Left lobe of liver (tissue), 2 donors: ENCODE measurements at places on chromosomes 6 and 20. TPM values are rescaled to one million over a fixed set of nuclear protein-coding genes. Genes with fewer than 3 reads are reported as not detected.
A peak's percentile ranks its signal among the peaks of the same experiment; 100 is the strongest.

TMEM170B gene
- total RNA-seq: 4.3 TPM

SCGN gene
- total RNA-seq: 2.2 TPM

GPR6 gene
- not detected for total RNA-seq

AIF1 gene
- total RNA-seq: 7.2 TPM

CDSN gene
- not detected for total RNA-seq

DDR1 gene
- 5.1 TPM for total RNA-seq

DNA sequence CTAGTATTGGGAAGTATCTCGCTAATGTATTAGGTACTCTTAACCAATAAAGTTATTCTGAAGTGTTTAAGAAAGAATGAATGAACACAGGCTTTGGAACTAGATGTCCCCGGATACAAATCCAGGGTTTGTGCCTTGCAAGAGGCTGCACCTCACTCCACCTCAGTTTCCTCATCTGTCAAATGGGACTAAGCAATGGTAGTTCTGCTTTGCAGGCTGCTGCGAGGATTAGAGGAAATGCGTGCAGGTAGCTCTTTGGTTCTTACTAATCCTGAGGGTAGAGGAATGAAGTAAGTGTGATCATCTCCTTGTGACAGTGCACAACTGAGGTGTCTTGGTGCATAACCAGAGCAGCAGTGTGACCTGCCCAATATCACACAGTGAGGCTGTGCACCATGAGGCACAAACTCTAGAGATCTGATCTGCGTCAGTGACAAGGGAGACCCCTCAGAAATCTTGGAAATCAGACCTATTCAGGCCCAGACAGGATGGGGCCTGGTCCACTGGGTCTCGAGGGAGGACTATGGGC lies 26.7 kb downstream of the ADA start:
- no peak for DNase-seq

DNA sequence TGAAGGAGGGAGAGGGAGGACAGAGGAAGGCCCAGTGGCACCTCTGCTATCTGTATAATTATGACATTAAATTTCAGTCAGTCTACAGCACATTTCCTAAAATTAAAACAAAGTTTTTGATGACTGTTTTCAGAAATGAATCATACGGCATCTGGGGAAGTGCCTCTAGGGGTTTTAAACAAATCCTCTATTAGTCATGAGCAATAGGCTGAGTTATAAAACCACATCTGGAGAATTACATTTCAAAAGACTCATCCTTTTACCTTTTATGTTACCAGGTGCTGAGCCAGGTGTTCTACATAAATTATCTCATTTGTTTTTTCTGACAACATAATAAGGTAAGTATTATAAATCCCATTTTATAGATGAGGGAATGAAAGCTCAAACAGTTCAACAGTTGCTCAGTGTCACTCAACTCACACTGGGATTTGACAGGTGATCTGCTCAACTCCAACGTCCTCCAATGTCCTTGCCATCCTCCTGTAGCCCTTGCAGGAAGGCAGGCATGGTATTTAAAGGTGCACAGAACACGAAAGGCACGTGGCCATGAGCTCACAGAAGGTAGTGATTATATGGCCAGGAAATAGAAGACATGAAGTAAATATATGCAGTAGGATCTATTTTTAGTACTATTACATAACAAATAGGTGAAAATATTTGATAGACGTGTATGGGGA lies 184.2 kb upstream of the MAN1A1 start:
- DNase-seq: no peak

- no peak for DNase-seq
Observed at GRCh38 chr6:138818496-138819194, 22.8 kb downstream of the ECT2L start.

- no peak for DNase-seq
Observed at GRCh38 chr20:61584851-61585250, 332.8 kb downstream of the CDH4 start.

GRCh38 chr20:9617940-9618339 lies 103.5 kb downstream of the LAMP5 start:
- no peak for DNase-seq

DNA sequence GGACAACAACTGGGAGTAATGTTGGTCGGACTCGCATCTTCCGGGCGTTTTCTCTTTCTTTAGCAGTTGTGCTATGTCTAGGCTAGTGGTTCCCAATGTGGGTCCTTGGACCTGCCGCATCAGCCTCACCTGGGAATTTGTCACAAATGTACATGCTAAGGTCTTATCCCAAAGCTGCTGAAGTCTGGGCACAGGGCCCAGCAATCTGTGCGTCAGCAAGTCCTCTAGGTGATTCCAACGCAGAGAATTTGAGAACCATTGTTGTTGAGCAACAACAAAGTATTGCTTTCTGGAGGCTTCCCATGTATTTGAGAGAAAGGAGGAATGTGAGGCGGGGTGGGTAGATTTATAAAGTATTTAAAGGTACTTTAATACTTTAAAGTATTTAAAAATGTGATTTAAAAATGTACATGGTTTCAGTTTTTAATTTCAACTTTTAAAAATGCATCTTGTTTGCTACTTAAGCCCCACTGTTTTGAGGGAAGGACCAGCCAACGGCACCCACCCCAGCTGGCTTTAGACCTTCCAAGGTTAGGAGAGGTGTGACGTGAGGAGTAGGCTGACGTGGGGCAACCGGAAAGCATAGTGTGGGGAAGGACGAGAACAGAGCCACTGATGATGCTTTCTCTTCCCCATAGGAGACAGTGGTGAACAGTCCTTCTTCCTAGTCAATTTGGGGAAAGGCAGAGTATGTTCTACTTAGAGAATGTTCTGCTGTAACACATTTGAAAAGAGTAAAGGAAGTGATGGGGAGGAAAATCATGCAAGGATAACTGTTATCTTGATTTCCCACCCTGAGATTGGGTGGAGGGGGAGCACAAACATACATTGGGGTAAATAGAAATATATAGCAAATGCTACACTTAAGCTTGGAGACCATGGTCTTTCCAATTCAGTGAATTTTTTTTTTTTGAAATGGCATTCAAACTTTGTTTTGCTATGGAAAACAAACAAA lies 4.3 kb downstream of the UST start:
- DNase-seq: no peak

DNA sequence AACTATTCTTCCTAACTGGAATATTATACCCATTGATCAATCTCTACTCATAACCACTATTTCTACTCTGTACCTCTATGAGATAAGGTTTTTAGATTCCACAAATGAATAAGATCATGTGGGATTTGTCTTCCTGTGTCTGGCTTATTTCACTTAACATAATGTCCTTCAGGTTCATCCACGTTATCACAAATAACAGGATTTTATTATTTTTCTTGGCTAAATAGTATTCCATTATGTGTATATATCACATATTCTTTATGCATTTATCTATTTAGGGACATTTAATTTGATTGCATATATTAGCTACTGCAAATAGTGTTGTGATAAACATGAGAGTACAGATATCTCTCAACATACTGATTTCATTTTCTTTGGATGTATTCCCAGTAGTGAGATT lies 823.0 kb upstream of the ADGRB3 start:
- no peak for DNase-seq

DNA sequence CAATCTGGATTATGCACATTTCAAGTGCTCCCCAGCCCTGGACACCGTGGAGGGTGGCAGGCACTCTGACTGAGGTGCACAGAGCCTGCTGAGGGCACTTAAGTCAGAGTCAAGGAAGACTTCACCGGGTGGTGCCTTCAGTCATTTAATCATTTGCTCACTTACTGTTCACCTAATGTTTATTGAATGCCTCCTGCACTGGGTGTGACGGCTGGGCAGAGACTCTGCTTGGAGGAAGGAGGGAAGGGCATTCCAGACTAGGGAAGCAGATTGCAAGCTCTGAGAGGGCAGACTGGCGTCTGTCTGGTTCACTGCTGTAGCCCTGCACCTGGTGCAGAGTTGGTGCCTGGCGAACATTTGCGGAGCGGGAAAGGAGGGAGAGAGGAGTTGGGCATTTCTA lies 54.2 kb upstream of the FAM83D start:
- DNase-seq: no peak

DNA sequence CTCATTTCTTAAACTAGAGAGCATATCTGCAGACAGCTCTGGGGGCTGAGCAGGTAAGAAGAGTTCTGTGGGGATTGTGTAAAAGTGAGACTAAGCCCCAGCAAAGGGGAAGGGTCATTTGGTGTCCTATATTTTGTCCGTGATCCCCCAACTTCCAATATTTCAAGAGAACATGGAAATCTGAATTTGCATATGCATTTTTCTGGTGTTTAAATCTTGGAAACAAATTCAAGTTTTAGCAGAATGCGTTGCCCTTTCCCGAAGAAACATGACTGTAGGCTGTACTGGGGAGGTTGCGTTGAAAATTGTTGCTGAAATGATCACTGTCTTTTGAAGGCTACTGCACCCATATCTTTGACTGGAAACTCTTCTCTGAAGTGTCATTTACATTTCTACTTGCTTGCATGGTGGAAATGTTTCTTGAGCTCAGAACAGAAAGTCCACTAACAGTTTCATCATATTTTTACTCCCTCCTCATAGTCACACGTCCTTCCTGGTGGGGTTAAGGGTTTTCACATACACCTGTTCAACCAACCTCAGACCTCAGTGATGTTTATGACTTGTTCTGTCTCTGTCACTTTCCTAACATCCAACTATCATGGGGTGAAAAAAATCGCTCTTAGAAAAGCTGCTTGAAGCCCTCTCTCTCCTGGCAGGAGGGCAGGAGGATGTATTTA lies 140.3 kb downstream of the BCAS1 start:
- no peak for DNase-seq

DNA sequence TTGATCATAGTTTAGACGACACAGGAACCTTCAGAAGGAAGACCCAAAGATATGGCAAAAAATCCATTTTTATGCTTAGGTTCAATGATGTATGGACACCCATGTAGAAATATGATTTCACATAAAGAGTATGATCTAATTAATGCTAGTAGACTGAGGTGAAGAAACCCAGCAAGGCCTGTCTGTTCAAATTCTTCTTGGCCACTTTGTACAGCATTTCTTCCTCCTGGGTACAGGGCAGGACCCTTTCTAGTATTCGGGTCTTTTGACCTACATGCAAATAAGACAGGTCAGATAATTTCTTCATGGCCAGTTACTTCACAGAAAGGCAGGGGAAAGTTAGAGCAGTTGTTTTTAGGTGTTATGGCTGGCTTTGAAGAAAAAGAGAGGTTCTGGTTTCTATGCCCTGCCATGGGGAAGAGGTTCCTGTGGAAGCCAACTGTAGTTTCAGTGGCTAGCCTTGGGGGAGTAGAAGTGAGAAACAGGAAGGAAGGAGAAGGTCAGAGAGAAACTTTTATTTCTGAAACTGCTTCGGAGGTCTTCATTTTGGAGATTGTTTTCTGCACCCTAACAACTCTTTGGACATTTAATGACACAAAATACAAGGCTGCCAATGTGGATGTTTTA lies 208.3 kb downstream of the PTPRK start:
- no peak for DNase-seq

GRCh38 chr20:49676581-49677291 lies 36.9 kb downstream of the B4GALT5 start:
- peak; percentile 63 for DNase-seq

DNA sequence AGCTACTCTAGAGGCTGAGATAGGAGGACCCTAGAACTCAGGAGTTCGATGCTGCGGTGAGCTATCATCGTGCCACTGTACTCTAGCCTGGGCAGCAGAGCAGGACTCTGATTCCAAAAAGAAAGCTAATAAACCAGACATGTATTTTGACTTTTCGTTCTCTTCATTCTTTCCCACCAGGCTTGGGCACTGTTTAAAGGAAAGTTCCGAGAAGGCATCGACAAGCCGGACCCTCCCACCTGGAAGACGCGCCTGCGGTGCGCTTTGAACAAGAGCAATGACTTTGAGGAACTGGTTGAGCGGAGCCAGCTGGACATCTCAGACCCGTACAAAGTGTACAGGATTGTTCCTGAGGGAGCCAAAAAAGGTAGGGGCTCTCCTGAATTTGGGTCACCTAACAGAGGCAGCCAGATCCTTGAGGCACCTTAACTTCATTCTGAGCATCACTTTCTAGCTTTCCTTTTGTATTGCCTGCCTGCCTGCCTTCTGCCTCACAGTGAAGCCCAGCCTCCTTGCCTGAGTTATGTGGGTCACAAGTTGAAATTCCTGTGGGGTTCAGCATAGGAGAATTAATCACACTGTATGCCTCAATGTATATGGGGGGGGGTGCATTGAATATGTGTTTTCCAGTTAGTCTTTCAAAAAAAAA lies 3.2 kb downstream of the IRF4 start:
- DNase-seq: no peak

- no peak for DNase-seq
Observed at GRCh38 chr6:129453073-129453472, 256.9 kb downstream of the ARHGAP18 start.

DNA sequence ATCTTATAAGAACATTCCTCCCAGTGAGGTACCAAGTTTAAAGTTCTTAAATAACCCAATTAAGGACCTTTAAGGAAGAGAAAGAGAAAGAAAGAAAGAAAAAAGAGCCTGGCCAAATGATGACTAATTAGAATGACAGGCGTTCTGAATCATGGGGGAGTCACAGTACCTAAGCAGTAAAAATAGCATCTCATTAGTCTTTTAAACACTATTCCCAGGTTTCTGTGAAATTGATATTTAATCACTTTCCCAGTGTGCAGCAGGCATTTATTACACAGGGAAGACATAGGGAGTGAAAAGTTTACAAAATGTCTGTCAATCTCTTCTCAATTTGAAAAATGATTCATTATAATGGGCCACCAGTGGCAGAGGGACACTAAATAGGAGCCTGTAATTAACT lies 251.4 kb upstream of the MANEA start:
- no peak for DNase-seq

GRCh38 chr6:143967706-143968376 lies 40.2 kb downstream of the PLAGL1 start:
- DNase-seq: no peak

DNA sequence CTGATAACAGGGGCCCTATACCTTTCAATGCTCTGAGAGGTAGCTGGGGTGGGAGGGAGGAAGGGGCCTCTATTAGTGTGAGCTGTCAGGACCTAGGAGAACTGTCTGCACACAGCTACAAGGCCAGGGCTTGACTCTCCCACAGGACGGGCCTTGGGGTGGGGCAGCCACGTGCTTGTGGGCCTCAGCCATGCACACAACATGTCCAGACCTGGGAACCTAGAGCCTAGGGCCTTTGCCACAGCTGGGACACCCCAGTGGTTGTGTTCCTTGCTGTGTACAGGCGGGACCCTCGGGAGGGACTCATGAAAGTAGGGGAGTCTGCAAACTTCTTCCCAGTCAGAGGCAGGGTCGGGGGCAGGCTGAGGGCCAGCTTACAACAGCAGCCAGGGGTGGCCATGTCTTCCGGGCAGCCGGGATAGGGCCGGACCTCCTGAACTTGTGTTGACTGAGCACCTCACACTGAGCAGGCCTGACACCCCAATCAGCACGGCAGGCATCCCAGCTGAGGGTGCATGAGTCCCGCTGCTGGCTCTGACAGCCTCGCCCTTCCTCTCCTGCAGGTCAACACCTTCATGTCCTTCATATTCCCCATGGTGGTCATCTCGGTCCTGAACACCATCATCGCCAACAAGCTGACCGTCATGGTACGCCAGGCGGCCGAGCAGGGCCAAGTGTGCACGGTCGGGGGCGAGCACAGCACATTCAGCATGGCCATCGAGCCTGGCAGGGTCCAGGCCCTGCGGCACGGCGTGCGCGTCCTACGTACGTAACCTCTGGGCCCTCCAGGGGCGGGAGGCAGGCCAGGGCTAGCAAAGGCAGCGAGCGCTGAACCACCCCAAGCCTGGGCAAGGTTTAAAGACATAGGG lies 41.9 kb upstream of the MRGBP start:
- DNase-seq: no peak

GRCh38 chr20:38755324-38755910 lies 7.2 kb downstream of the ACTR5 start:
- DNase-seq: no peak

GRCh38 chr20:11849976-11850670 lies 67.6 kb upstream of the BTBD3 start:
- no peak for DNase-seq

GRCh38 chr20:38581013-38581412 lies at the start of gene ADIG:
ADIG (plus strand) TSS chr20:38581197; CDS start chr20:38581251, 54 bp downstream.
- no peak for DNase-seq
